Endothelial cell (in vitro differentiated cells): ENCODE measurements at places on chromosomes 13 and 19. TPM values are rescaled to one million over a fixed set of nuclear protein-coding genes. Genes with fewer than 3 reads are reported as not detected.

DNA sequence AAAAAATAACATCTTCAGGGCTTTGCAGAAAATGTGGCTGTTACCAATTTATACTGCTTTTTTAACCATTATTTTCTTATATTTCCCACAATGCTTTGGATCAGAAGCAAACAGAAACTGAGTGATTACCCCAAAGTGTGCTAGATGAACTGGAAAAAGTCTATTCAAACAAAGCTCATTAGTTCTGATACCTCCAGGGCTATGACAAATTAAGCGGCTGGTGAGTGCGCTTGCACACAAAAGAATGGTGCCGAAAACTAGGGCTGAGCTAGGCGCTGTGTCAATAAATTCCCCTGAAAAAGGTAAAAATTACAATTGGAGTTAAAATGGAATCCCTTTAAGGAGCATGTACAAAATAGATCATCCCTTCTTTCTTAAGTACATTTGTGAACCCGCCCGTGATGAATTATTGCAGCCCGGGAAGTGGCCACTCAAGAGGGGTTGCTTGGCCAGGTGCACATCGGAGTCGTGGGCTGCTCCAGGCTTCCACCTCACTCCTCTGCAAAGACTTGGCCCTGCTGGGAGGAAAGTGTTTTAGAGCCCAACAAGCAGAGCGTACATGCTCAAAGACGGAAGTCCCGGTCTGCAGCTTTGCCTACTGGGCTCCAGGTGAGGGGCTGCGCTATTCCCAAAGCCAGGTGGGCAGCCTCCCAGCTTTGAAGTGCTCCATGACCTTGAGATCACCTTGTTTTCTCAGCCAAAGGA, 164.0 kb upstream of the ZNF507 start:
- no peaks in the 10 kb centered on the region for H3K4me1 ChIP-seq
- H3K27ac ChIP-seq: no peak overlapping the region
- peaks cover 4% of the 10 kb centered on the region for H3K27me3 ChIP-seq
- DNase-seq: no peak
- H3K36me3 ChIP-seq: no peaks in the 10 kb centered on the region

The CFAP97D2 gene
- not detected for total RNA-seq

GRCh38 chr19:4497770-4498389, 20.4 kb downstream of the PLIN4 start:
- H3K27ac ChIP-seq: no peak overlapping the region
- H3K36me3 ChIP-seq: peaks cover 11% of the 10 kb centered on the region
- no peaks in the 10 kb centered on the region for H3K4me1 ChIP-seq
- no peak overlapping the region for H3K4me3 ChIP-seq
- DNase-seq: no peak

DNA sequence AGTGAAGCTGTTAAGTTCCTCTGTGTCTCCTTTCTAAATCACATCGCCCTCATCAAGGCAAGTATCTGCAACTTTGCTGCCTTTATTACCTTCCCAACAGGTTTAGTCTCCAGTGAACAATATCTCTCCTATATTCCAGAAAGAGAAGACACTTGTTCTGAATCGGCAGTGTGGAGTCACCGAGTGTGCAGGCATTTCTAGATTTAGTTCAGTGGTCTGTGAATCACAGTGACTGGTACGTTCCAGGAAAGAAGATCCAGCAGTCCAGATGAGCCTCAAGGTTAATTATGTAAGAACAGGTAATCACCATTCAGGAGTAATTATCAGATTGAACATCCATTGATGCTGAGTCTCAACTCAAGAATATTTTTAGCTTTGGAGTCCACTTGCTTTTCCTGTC, 497.0 kb downstream of the FOXO1 start:
- no peaks in the 10 kb centered on the region for H3K4me1 ChIP-seq
- no peaks in the 10 kb centered on the region for H3K36me3 ChIP-seq
- no peak overlapping the region for H3K27ac ChIP-seq
- DNase-seq: no peak

GRCh38 chr13:111216166-111216960, 101.3 kb downstream of the ARHGEF7 start:
- peak overlapping the region; percentile 21 for H3K4me3 ChIP-seq
- peaks cover 44% of the 10 kb centered on the region for H3K36me3 ChIP-seq
- H3K27me3 ChIP-seq: peaks cover 8% of the 10 kb centered on the region
- H3K4me1 ChIP-seq: peaks cover 52% of the 10 kb centered on the region
- no peak overlapping the region for H3K27ac ChIP-seq

The ZSCAN1 gene
- not detected for total RNA-seq

DNA sequence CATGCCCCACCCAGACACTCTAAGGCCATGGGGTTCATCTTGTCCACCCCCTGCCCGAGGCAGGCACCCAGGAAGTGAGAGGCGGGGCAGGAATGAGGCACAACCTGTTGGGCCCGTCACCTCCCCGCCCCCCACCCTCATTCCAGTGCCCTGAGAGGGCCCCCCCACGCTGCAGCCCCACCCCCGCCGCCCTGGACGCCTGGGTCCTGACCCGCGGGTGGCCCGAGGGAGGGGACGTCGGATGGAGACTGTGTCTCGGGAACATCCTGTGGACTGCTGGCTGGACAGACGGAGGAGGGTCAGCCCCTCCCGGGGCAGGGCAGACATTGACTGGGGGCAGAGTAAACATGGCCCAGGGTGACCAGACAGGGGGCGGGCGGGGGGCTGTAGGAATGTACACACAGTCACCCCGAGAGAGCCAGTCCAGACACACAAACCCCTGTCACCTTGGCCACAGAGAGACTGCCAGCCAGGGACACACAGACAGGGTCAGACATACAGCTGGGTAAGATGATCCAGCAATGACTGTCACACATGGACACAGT, 7.4 kb upstream of the JUNB start:
- peak overlapping the region; percentile 95 for H3K27ac ChIP-seq
- peaks cover 22% of the 10 kb centered on the region for H3K4me1 ChIP-seq
- peak overlapping the region; percentile 84 for H3K4me3 ChIP-seq
- no peaks in the 10 kb centered on the region for H3K36me3 ChIP-seq

DNA sequence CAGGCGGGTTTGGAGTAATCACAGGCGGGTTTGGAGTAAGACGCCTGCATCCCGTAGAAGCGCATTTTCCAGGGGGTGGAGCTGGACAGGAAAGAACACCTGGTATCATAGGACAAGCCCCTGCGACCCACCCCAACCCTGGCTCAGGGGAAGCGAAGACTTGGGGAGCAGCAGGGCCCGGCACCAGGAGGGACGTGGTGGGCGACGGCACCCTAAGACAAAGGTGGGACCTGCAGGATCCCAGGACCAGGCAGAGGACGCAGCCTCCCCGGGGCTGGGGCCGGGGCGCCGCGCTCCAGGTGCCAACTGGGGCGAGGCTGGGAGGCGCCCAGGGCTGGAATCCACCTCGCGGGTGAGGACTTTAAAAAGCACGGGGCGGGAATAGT, 520 bp downstream of the ZNF600 start:
- H3K27ac ChIP-seq: no peak overlapping the region
- peaks cover 3% of the 10 kb centered on the region for H3K27me3 ChIP-seq
- DNase-seq: no peak
- H3K4me1 ChIP-seq: peaks cover 3% of the 10 kb centered on the region

The C19orf73 gene
- 0.51 TPM for total RNA-seq

- H3K36me3 ChIP-seq: no peaks in the 10 kb centered on the region
- no peaks in the 10 kb centered on the region for H3K4me1 ChIP-seq
- DNase-seq: no peak
These were observed 46.3 kb downstream of the POLR1D start for GRCh38 chr13:27667946-27668345.

The CEACAM3 gene
- not detected for total RNA-seq

DNA sequence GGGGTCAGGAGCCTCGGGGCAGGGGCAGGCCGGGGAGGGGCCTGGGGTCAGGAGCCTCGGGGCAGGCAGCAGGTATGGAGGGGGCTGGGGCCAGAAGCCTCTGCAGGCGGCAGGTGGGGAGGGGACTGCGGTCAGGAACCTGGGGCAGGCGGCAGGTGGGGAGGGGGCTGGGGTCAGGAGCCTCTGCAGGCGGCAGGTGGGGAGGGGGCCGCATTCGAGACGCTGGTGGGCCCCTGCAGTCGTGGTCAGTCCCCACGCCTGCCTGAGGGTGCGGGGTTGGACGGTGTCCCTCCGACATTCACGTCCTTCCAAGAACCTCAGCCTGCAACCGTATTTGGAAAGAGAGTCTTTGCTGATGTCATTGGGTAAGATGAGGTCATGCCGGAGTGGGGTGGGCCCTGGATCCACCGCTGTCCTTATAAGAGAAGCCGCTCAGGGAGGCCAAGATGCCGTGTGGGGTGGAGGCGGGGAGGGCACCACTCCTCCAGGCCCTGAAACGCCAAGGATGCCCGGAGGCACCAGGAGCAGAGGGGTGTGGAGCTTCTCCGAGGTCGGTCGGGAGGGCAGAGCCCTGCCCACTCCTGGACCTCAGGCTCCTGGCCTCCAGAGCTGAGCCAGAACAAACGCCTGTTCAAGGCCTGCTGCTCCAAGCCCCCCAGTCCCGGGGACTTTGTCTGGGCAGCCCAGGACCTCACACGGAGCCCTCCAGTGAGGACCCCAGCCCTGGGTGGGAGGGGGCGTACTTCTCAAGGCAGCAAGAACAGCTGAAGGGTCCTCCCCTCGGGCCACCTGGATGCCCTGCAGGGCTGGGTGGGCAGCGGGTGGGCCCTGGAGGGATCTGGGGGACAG, 30.1 kb downstream of the PIP5K1C start:
- peaks cover 10% of the 10 kb centered on the region for H3K27me3 ChIP-seq
- DNase-seq: no peak
- peaks cover 2% of the 10 kb centered on the region for H3K4me1 ChIP-seq
- peak overlapping the region; percentile 61 for H3K27ac ChIP-seq
- no peaks in the 10 kb centered on the region for H3K36me3 ChIP-seq
- H3K4me3 ChIP-seq: no peak overlapping the region

GRCh38 chr19:30497034-30497433, 124.8 kb downstream of the ZNF536 start:
- H3K4me3 ChIP-seq: no peak overlapping the region
- no peaks in the 10 kb centered on the region for H3K36me3 ChIP-seq
- no peak overlapping the region for H3K27ac ChIP-seq
- no peak for DNase-seq
- H3K27me3 ChIP-seq: peaks cover 2% of the 10 kb centered on the region

The OLFM2 gene
- total RNA-seq: 12.0 TPM

DNA sequence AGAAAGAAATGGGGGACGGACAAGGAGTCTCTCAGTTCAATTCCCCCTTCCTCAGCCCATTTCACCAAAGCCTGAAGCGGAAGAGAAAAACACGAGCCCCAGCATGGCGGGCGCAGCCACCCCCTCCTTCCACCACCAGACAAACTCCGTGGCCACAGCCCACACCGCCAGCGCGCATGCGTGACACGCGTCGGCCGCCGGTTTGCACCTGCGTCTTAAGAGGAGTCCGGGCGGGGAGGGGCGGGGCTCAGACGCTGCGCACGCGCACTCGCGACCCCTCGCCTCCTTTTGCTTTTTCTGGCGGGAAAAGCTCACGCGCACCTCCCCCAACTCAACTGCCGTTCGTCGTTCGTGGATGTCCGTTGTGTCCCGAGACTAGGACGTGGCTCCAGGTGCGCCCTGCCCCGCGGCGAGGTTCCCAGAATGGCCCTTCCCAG, at the start of gene KASH5:
KASH5 (plus strand) TSS at position 314 of the 437 bp plus-strand sequence. CDS start 2,635 bp downstream, outside the sequence.
- DNase-seq: no peak
- no peak within 1 kb of the TSS for H3K4me3 ChIP-seq
- H3K27ac ChIP-seq: no peak within 1 kb of the TSS
- peaks cover 7% of the 10 kb centered on the region for H3K36me3 ChIP-seq
- H3K4me1 ChIP-seq: peaks cover 5% of the 10 kb centered on the region
- H3K27me3 ChIP-seq: peaks cover 8% of the 10 kb centered on the region

The ZNF791 gene
- 29.3 TPM for total RNA-seq

DNA sequence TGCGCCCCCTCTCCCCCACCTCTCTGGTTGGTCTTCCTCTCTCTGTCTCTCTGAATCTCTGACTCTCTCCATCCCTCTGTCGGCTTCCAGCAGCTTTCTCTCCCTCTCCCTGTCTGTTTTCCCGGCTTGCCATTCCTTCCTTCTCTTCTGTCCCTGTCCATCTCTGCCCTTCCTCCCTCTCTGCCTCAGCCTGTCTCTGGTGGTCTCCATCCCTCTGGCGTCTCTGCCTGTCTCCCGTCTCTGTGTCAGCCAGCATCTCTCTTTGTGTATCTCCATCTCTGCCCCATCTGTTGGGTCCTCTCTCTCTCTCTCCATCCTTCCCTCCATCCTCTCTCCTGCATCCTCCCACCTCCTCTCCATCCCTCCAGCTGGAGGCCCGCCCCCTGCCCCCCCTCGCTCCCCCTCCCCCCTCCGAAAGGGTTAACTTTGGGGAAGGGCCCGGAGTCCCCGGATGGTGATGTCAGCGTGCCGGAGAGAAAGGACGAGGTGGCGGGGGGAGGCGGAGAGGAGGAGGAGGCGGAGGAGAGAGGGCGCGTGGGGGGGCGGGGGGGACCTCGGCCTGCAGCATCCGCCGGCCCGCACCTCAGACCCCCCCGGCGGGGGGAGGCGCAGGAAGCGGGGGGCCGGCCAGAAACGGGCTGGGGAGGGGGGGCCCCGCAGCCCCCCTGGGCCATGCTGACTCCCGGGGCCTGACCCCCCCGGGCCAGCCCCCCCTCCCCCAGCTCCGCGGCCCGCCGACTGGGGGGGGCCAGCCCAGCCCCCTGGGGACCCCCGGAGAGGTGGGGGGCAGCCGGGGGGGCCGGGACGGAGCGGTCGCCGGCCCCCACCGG, at the start of gene BRSK1:
BRSK1 (plus strand) TSS at position 450 of the 830 bp plus-strand sequence. CDS start 446 bp downstream, outside the sequence.
- no peaks in the 10 kb centered on the region for H3K36me3 ChIP-seq
- H3K4me3 ChIP-seq: peak within 1 kb of the TSS; percentile 86
- DNase-seq: peak; percentile 54
- peaks cover 7% of the 10 kb centered on the region for H3K4me1 ChIP-seq
- H3K27ac ChIP-seq: peak within 1 kb of the TSS; percentile 57

DNA sequence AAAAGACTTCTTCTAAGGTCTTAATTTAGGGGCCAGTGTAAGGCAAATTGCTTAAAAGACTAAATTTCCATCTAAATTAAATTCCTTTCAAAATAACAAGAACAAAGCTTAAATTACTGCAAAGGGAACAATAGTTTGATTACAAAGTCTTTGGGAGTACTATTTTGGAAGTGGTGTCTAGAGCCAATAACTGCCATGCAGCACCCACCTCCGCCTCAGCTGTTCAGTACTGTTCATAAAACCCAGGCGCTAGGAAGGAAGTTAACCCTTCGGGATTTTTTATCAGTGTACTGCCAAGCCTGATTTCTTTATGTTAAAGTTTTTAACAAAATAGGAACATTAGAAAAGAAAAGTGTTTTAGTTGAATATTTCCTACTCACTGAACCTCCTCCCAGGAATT, 210.1 kb downstream of the LIG4 start:
- DNase-seq: no peak
- H3K27me3 ChIP-seq: peaks cover 3% of the 10 kb centered on the region
- no peak overlapping the region for H3K4me3 ChIP-seq
- no peaks in the 10 kb centered on the region for H3K4me1 ChIP-seq
- no peak overlapping the region for H3K27ac ChIP-seq

DNA sequence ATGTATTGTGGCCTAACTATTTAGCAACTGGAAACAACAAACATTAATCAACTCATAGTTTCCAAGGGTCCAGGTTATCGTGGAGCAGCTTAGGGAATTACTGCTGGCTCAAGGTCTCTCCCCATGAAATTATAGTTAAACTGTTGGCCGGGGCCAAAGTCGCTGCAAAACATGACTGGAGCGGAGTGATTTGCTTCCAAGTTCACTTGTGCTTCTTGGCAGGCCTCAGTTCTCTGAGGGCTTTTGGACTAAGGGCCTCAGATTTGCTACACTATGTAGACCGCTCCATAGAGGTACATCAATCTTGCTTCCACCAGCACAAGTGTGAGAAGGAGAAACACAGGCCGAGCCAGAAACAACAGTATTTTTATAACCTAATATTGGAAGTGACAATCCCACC, 9.4 kb upstream of the KBTBD7 start:
- DNase-seq: no peak
- no peaks in the 10 kb centered on the region for H3K27me3 ChIP-seq
- no peaks in the 10 kb centered on the region for H3K4me1 ChIP-seq
- H3K27ac ChIP-seq: no peak overlapping the region
- no peak overlapping the region for H3K4me3 ChIP-seq
- no peaks in the 10 kb centered on the region for H3K36me3 ChIP-seq
